Stimulated activated CD8-positive, alpha-beta memory T cell treated with anti-CD3 and anti-CD28 coated beads, Interleukin-15, amount 100 ng/mL, for 4 hours (primary cell): ENCODE measurements at places on chromosomes 7 and 10.

DNA sequence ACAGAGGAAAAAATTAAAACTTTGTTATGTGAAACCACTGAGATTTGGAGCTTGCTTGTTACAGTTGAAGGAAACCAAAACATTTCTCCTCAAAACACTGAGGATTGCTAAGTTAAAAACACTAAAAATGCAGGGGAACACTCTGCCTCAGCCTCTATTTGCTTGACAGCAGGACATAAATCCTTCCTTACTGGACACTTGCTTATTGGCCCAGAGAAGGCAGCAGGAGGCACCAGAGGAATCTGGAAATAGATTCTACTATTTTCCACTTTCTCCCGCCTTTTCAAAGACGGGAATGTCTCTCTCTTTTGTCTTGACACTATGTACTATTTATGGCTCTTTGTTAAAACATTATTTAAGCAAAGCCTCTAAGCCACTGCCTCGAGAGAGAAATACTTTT is 67.9 kb downstream of the MTURN start:
- DNase-seq, result no peak

GRCh38 chr7:49597805-49598204 is 175.6 kb upstream of the VWC2 start:
- DNase-seq, result no peak

- no peak for DNase-seq
Observed at GRCh38 chr10:80126876-80127275, 5.7 kb upstream of the PLAC9 start.

- no peak for DNase-seq
Observed at GRCh38 chr7:141227454-141227853, 153.6 kb downstream of the TMEM178B start.

GRCh38 chr7:111030336-111030735 is 60.6 kb upstream of the LRRN3 start:
- DNase-seq, result no peak

- DNase-seq, result no peak
Observed at GRCh38 chr7:52635021-52635420, 400.4 kb upstream of the POM121L12 start.

- DNase-seq, result no peak
Observed at GRCh38 chr10:4216726-4217125, 431.7 kb upstream of the KLF6 start.
